ENCODE measurements at places on chromosomes 11 and 22. TPM values are rescaled to one million over a fixed set of nuclear protein-coding genes. Genes with fewer than 3 reads are reported as not detected.

Gene FAR1
- 77.6 TPM for total RNA-seq

Gene IFITM5
- not detected for total RNA-seq

Gene OR52A1
- total RNA-seq, result not detected

Gene MED15
- total RNA-seq, result 72.2 TPM

Gene SLC25A1
- total RNA-seq, result 44.2 TPM

Gene ST14
- 43.2 TPM for total RNA-seq

Gene FAM227A
- total RNA-seq, result 0.25 TPM

Gene MUC2
- total RNA-seq, result not detected

Gene SPA17
- 1.7 TPM for total RNA-seq

Gene MUC5B
- total RNA-seq, result 0.25 TPM

Gene CEND1
- 1.7 TPM for total RNA-seq

Gene FAM111B
- 1.2 TPM for total RNA-seq

Gene CXCR5
- total RNA-seq, result not detected

Gene MRGPRX4
- total RNA-seq, result not detected
